MG63 (cell line): ENCODE measurements at places on chromosomes 2 and 18.

- no peak for DNase-seq
These were observed 57.8 kb downstream of the HIBCH start for GRCh38 chr2:190261851-190262250.

DNA sequence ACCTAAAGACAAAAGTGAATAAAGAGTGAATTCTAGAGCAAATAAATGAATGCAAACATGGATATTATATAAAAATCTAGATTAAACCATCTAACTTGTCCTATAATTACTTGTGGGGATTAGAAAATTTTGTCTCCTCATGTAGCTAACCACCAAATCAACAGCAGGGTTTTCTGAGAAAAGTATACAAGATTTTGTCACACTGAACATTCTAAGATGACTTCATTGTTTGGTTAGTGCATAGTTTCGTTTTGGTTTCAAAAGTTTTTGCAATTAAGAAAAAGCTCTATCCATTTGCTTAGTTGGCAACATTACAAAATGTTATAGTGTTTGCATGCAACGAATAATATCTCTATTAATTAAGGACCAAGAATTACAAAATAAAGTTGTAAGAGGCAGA lies 125.0 kb downstream of the LRP2 start:
- no peak for DNase-seq

DNA sequence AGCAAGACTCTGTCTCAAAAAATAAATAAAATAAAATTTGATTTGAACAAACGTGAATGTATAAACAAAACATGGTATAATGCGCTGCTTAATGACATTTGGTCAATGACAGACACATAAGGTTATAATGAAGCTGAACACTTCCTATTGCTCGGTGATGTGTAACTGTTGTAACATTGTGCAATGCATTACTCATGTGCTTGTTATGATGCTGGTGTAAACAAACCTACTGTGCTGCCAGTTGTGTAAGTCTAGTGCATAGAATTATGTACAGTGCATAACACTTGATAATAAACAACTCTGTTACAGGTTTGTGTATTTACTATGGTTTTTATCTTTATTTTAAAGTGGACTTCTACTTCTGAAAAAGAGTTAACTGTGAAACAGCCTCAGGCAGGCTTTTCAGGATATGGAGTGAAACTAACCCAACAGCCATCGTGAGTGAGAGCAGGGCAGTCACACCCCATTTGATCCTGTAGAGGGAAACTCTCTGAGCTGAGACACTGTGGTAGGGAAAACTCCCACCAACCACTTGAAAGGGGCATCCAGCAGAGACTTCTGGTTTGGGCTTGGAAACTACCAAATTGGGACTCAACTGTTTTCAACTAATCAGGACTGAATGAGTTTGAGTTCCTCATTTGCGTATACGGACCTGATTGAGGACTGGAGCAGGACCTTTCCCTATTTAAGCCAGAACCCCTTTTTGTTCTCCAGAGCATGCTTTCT lies 8.7 kb upstream of the RPRD1A start:
- peak; percentile 7 for DNase-seq

DNA sequence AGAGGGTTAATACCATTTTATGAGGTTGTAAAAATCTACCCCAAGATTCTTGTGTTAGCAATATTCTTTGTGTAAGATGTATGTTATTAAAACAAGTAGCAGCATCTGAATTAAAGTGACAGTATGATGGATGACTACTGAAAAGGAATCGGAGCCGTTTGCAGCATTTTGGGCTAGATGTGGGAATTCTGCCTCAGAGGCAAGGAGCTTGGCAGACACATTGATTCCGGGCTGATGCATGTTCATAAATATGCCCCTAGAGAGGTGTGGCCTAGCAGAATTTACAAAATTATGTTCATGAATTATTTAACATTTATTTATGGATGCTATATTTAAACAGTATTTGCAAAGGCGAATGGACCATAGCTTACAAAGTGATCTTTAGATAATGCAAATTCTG lies 389.0 kb upstream of the ETAA1 start:
- DNase-seq: no peak

DNA sequence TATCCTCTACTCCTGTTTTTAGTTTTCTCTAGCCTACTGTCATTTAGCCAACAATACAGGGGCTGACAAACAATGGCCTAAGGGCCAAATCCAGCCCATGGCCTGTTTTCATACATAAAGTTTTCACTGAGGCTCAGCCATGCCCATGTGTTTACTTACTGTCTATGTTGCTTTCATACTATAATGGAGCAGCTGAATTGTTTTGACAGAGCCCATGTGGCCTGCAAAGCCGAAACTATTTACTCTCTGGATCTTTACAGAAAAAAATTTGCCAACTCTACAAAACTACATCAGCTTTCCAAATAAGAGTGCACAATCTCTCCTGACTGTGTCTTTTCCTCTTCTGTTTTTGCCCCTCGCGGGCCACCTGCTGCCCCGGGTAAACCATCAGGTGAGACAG lies 24.0 kb downstream of the LGALSL start:
- DNase-seq: no peak
